ENCODE measurements at places on chromosomes 2 and 18.

- DNase-seq: no peak
Measured at GRCh38 chr18:6486313-6486712, 71.6 kb upstream of the L3MBTL4 start.

DNA sequence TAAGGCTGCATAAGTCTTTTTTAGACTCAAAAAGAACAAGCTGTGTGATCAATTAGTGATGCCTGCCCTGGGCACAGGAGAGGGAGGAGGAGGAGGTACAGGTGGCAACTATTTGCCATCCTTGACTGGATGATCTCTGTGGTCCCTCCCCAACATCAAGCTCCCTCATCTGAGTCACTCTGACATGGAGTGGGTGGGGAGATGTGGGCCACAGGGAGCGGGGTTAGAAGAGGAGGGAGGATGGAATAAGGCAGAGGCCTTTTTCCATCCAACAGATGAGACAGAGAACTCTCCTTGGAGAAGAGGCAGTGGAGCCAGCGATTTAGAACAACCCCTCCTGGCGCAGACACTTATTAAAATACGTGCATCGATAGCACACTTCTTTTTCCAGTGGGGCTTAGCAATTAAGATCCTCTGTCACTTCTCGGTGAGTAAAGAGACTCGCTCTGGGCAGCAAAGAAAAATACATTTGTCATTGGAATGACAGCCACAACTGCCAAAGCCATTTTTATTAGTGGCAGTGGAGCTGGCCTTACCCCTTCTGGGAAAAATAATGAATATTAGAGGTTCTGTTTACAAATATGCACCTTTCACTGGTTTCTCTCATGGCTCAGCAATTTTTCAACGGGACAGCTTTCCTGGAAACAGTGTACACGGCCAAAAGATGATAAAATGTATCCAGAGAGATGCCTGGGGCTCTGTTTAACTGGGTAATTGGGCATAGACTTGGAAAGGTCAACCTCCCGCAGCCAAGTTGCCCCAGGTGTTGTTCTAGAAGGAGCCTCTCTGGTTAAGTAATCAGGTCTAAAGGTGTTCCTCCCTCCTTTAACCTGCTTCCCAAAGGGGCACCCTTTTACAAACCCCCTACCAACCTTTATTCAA, 238.4 kb upstream of the CXCR4 start:
- no peak for DNase-seq

GRCh38 chr2:27689424-27689823, 25.7 kb downstream of the SLC4A1AP start:
- DNase-seq: no peak

- DNase-seq: no peak
Measured at GRCh38 chr2:97741251-97741650, 27.9 kb downstream of the ZAP70 start.

DNA sequence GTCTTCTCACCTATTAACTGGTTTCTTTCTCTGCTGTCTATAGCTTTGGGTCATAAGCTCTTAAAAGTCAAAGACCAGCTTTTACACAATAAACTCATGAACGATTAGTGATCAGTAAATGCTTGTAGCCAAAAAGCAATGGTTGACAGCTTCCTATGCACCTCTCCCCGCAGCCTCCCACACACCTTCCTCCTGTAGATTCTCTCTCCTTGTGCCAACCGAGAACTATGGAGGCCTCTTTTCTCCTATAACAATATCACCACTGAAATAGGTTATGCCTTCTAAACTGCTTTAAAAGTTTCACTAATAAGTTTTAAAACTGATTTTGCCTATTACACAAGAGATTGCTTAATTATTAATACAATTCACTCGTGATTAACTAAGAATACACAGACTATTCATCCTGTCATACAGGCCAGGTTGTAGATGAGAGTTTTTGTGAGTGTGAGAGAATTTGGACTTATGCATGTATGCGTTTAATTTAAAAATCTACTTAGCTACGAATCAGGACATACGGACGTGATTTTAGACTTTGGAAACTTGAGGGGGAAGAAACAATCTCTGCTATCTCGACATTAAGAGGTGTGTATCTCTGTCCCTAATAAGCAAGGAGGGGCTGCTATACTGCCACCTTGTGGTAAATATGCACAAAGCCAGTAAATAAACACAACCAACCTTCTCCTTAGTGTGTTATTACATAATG, 229.1 kb upstream of the RBBP8 start:
- DNase-seq: no peak

DNA sequence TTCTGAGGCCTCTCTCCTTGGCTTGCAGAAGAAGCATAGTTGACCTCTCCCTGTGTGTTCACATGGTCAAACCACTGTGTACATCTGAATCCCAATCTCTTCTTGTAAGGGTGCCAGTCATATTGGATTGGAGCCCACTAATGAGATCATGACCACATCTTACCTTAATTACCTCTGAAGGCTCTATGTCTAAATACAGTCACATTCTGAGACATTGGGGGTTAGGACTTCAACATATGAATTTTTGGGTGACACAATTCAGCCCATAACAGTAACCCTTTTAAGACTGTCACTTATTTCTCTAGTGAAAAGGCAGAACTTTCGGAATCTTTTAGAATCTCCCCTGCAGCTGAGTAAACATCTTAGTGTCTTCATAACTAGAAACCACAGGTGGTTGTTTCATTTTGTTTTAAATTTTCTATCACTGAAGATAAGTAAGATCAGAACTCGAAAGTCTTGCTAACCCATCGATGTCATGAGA, 33.3 kb downstream of the BMP10 start:
- no peak for DNase-seq

DNA sequence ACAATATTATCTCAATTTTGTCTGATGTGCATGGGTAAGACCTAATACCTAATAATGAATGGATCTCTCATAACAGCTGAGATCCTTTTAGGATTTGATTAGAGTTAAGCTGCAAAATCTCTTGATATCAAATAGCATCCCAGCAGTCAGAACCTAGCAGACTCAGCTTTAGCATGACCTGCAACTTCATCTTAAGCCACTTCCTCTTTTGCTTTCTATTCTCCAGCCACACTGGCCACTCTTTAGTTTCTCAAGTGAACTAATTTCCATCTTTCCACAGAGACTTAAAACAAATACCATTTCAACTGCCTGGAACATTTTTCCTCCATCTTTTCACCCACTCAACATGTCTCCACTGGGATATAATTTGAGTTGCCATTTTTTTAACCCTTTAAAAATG, 1251.6 kb upstream of the ZEB2 start:
- no peak for DNase-seq

- DNase-seq: no peak
Measured at GRCh38 chr2:32688541-32688940, 60.7 kb downstream of the TTC27 start.
